ENCODE measurements at places on chromosomes 7 and 10.

GRCh38 chr7:83143107-83143506, 19.6 kb downstream of the PCLO start:
- no peak for DNase-seq

- DNase-seq: no peak
Measured at GRCh38 chr7:47758546-47758945, 176.6 kb upstream of the TNS3 start.

- DNase-seq: no peak
Measured at GRCh38 chr7:109699661-109700060, 1130.0 kb downstream of the DNAJB9 start.

- no peak for DNase-seq
Measured at GRCh38 chr7:27180431-27181420, 4.3 kb downstream of the HOXA11 start.

GRCh38 chr7:24778543-24779282, 21.4 kb upstream of the GSDME start:
- DNase-seq: no peak

DNA sequence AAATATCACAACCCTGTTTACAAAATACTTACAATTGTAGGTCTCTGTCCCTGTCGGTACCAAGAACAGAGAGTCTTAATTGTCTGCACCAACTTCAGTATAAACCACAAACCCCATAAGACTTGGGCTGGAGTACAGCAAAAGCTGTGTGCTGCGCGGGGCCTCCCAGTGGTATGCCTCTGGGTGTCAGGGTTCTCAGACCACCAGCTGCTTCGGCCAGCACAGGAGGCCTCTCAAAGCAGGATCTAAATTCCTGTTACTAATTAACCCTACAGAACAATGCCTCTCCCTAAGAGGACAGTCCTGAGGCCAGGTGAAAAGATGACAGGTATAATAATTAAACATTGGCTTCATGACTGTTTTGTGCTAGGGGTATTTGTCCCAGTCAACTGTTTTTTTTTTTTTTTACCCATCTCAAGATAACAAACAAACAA, 957 bp upstream of the SVIL start:
- DNase-seq: no peak

DNA sequence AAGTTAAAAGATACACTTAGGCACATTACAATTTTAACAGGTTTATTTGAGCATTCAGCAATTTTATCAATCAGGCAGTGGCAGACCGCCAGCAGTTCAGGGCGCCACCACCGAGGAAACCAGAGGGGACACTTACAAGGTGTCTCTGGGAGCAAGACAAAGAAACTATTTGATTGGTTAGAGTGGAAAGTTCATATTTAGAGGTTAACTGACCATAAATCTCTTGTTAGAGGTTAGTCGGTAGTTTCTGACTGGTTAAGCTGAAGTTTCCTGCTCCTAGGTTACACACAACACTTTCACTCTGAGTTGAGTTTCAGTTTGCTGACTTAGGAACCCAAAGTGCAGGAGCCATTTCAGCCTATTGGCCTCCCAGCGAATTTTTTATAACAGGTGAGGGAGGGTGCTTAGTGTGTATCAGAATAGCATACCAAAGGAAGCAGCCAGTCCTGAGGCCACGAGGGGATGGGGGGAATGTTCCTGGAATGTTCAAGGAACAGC, 10.8 kb upstream of the PVRIG start:
- DNase-seq: peak; percentile 39

DNA sequence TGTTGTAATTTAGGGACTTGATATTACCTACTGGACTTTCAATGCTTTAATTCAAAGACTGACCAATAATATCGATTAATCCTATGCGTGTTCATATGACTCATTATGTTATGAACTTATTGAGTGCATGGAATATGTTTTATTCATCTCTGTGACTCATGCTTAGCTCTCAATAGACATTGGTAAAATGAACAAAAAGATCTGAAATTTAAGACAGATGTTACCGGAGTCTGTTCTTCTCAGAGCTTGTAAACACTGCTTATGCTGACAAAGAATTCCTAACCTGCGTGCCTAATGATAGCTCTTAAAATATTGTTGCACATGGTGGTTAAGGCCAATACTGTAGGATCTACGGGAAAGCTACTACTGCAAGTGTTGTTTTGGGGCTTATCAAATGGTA, 131.5 kb upstream of the ACBD5 start:
- no peak for DNase-seq

DNA sequence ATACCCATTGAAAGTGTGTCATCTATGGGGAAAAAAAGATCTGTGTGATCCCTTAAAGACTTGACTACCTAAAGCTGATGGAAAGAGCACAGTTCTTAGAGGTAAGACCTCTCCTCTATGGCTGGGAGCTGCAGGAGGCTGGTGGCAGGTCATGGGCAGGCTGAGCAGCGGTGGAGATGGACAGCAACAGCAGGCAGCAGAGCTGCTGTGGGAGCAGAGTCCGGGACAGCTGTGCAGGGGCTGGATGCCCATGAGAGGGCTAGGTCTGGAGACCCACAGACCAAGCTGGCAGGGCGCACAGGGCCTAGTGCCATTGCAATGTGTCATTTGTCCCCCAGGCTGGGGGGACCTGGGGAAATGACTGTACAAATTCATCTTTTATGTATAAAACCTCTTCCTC, 13.4 kb upstream of the EPHA1 start:
- no peak for DNase-seq

GRCh38 chr7:39219869-39220268, 242.2 kb downstream of the POU6F2 start:
- DNase-seq: no peak

DNA sequence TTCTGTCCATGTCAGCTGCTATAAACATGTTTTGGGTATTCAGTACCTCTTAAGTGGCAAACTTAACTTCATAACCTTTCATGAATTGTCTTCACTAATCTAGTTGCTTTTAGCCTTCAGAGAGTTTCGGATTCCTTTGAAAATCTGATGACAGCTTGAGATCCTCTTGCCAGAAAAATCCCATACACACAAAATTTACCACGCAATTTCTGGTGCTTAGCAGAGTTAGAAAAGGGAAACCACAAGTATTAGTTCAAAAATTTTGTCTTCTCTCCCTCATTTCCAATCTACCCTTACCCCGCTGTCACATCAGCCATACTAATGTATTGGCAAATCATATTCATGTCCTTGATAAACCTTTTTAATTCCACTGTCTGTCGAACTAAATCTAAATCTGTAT, 72.7 kb upstream of the TMEM106B start:
- DNase-seq: no peak

DNA sequence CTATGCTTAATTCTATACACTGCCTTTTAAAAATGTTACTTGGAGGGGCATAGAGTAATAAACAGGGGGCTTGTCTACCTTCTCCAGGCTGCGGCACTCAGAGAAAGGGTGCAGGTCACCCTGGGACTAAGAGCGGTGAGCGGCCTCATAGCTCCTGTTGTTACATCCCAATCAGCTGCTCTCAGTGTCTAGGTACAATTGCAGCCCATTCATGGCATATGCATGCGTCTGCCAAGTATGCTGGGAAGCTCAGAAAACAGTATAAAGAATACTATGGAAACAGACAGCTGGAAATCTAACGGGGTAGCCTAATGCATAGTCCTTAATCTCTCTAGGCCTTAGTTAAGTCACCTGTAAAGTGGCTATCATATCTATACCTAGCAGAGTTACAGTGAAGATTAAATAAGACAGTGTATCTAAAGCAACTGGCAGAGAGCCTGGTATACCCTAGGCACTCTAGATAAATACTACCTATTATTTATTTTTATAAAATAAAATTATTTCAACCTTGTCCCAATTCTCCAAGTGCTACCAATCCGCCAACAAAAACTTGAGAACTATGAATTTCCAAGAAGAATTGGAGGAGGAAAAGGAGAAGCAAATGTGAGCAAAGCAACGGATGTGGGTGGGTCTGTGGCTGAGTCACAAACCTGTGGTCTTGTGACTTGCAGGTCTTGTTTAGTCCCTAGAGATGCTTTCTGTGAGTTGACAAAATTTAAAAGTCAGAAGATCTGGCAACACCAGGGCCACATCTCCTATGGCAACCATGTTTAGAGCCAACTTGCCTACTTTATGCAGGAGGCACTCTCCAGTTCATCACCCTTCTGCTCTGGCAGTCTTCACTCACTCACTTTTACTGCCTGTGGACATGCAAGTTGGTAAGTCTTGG, 183.0 kb downstream of the RAPGEF5 start:
- DNase-seq: peak; percentile 8

GRCh38 chr10:103671126-103671895, 177.8 kb downstream of the NEURL1 start:
- no peak for DNase-seq

DNA sequence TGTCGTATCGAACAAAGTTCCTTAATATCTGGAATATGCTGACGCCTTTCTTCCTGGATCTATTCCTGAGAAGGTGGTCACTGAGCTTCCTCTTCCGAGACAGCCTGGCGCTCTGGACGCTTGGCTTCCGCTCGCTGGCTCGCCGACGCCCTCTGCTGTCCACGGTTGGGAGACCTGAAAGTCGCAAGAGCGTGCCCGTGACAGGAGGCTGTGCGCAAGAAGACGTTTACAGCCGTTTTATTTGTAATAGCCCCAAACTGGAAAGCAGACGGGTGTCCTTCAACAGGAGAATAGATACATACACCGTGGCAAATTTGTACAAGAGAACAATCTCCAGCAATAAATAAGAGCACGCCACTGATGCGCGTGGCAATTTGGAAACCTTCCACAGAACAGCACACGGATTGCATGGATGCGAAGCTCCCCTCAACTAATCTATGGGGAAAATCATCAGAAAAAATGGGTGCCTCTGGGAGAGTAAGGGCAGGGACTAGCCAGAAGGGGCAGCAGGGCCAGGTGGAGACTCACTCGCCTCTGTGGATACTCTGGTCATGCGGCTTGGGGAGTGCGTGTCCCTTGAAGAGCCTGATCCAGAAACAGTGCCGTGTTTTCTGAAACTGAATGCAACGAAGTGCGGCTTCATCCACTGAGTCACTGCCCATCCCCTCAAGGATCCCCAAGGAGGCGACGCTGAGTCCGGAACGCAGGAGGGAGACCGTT, 41.5 kb upstream of the BNIP3 start:
- peak; percentile 80 for DNase-seq

DNA sequence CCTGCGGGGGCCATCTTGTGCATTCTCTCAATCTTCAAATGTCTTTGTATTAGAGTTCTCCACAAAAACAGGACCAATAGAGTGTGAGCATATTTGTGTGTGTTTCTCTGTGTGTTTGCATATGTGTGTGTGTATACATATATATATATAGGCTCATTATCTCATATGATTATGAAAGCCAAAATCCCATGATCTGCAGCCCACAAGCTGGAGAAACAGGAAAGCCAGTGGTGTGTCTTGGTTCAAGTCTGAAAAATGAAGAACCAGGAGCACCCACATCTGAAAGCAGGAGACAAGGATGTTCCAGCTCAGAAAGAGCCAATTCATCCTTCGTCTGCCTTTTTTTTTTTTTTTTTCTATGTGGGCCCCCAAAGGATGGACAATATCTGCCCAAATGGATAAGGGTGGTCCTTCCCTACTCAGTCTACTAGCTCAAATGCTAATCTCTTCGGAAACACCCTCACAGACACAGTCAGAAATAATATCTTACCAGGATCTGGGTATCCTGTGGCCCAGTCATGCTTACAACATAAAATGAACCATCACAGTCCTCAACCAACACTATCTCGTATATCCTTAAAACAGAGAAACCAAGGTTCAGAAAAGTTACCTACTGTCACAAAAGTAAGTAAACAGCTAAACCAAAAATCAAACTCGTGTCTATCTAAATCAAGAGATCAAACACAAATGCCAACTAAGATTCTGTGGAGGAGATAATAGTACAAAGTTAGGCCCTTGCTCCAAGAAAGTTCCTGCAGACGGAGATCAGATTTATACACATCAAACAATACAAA, 141.9 kb downstream of the JMJD1C start:
- DNase-seq: no peak

- DNase-seq: no peak
Measured at GRCh38 chr10:91374052-91374451, 36.1 kb upstream of the HECTD2 start.

Data from GM12891 (cell line).